ENCODE measurements at places on chromosomes 3 and 15. TPM values are rescaled to one million over a fixed set of nuclear protein-coding genes. Genes with fewer than 3 reads are reported as not detected.

The CPA3 gene
- total RNA-seq, result 19.8 TPM

The ISLR gene
- 23.4 TPM for total RNA-seq

The GOLGA6B gene
- total RNA-seq, result 0.15 TPM

The GOLGA8T gene
- not detected for total RNA-seq

The SLC6A11 gene
- 1.8 TPM for total RNA-seq

The CSTA gene
- total RNA-seq, result 283 TPM

The FEZF2 gene
- not detected for total RNA-seq

The GRK7 gene
- not detected for total RNA-seq

The THSD4 gene
- total RNA-seq, result 39.2 TPM

The GOLGA6L9 gene
- 2.5 TPM for total RNA-seq
